ENCODE measurements at places on chromosomes 7 and 10.

DNA sequence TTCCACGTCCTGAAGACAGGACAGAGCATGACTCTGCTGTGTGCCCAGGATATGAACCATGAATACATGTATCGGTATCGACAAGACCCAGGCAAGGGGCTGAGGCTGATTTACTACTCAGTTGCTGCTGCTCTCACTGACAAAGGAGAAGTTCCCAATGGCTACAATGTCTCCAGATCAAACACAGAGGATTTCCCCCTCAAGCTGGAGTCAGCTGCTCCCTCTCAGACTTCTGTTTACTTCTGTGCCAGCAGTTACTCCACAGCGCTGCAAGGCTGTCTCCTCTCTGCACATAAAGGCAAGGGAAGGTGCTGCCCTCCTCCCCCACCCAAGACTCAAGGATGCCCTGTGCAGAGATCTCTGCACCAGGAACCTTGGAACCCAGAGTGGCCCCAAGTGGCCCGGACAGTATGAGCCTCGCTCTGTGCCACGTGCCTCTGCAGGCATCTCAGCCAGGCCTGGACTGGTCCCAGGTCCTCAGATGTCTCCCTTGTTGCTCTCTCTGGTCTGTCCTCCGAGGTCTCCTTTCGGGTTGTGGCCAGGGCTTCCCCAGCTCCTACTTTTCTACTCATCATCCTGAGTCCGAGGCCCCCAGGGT lies 230.3 kb upstream of the PRSS58 start:
- DNase-seq, result no peak

DNA sequence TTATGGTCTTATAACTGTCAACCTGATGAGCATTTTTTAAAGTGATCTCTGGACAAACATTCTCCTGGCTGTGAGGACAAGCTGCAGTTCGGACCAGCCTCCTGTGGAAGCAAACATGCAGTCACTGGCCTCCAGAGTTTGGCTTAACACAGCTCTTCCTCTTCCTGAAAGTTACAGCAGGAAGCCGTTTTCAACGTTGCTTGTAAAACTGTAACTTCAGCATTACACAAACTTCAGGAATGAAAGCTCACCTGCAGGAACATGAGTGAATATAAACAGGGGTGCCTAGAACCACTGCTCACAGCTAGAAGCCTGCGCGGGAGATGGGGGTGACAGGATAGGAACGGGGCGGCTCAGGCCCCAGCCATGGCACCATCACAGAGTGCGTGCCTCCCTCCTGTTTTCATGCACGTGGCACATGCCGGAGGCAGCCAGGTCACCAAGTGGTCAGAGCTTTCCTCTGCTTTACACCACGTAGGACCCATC lies 292.9 kb upstream of the PITRM1 start:
- no peak for DNase-seq

GRCh38 chr7:258476-259190 lies 31.3 kb upstream of the FOXL3 start:
- DNase-seq, result no peak

GRCh38 chr10:53682885-53683284 lies 910.3 kb upstream of the MBL2 start:
- no peak for DNase-seq

- DNase-seq, result no peak
These were observed 477.5 kb upstream of the ADARB2 start for GRCh38 chr10:2214805-2215204.

- no peak for DNase-seq
These were observed 52.1 kb upstream of the MTURN start for GRCh38 chr7:30082686-30083085.

DNA sequence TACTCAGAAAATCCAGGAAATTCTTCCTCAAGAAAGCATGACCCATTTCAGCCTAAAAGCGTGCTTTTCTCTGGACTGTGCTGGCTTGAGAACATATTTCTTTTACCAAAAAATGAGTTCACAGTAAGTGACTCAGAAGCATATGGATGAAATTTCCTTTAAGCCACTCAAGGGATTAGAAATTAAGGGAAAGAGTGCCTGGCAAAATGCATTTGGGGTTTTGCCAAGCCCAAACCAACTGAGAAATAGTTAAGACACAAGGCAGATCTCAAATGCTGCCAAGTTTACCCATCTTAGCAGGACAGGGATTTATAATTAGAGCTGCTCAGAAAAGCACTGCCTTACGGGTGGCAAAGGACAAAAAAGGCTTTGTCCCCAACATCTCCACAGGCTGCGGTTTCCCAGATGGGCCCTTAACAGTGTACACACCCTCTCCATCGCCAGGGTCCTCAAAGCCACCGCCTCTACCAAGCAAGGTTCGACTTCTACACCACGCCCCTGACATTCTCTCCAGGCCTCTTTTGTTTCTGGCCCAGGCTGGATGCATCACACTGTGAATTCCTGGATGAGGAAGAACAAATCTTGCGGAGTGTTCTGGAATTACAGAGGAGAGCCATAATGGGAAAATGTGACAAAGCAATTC lies 30.1 kb upstream of the CDHR3 start:
- no peak for DNase-seq

- no peak for DNase-seq
These were observed 639.4 kb downstream of the CALN1 start for GRCh38 chr7:71772779-71773178.

GRCh38 chr10:124522933-124523871 lies 61.6 kb downstream of the LHPP start:
- DNase-seq, result no peak

DNA sequence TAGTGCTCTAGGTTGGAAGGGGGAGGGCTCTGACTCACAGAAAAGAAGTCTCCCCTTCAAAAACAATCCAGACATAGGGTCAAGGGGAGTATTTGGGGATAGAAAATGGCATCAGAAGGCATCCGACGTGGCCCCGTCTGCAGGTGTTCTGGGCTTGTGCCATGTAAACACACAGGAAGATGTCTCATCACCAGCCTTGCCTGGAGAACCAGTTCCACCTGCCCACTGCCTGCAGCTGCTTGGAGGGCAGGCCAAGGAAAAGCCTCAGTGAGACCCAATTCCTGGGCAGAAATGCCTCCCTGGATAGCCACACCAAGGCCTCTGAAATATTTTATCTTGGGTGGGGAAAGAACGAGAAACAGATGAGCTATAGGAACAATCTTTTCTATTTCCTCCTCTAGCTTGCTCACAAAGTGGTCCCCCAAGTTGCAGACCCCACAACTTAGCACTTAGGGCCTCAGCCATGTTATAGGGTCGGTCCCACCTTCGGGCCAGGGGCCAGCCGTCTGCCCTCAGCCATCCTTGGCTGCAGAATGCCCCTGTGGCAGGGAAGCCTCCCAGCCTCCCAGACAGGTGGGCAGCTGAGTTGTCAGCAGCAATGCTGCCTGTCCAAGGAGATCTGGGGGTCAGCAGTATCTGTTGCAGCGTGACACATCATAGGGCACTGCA lies 54.3 kb upstream of the ECHDC3 start:
- DNase-seq, result no peak

DNA sequence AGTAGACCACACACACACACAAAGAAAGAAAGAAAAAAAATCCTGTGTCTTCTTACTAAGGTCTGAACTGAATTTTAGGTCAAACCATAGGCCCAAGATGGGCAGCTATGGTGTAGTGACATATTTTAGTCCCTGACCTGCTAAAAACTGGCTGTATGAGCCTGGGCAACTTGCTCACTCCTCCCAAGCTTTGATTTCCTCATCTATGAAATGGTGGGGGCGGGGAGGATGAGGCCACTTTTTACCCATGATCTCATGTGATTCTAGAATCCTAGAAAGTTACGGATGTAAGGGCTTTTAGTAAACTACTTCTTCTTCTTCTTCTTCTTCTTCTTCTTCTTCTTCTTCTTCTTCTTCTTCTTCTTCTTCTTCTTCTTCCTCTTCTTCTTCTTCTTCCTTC lies 6.1 kb upstream of the CCL24 start:
- no peak for DNase-seq

GRCh38 chr7:5437348-5437892 lies 13.8 kb upstream of the TNRC18 start:
- DNase-seq, result no peak

GRCh38 chr10:110446954-110447608 lies 50.6 kb upstream of the DUSP5 start:
- DNase-seq, result no peak

- DNase-seq, result no peak
These were observed 108.7 kb upstream of the RHOBTB1 start for GRCh38 chr10:61052469-61053205.

GRCh38 chr7:100506356-100506923 lies 22.7 kb downstream of the NYAP1 start:
- no peak for DNase-seq

All from activated T-helper 1 cell treated with anti-CD3 and anti-CD28 coated beads, Interleukin-2, amount 50 U/mL, for 16 hours (primary cell).